ENCODE measurements at places on chromosomes 6 and 20. TPM values are rescaled to one million over a fixed set of nuclear protein-coding genes. Genes with fewer than 3 reads are reported as not detected.

Gene CCN6
- not detected for total RNA-seq

Gene SPATA25
- 1.8 TPM for total RNA-seq

Gene ZSCAN31
- total RNA-seq = 3.6 TPM

Gene HMGCLL1
- total RNA-seq = 0.24 TPM

Gene ARHGAP18
- 2.0 TPM for total RNA-seq

Gene ABRACL
- 123 TPM for total RNA-seq

DNA sequence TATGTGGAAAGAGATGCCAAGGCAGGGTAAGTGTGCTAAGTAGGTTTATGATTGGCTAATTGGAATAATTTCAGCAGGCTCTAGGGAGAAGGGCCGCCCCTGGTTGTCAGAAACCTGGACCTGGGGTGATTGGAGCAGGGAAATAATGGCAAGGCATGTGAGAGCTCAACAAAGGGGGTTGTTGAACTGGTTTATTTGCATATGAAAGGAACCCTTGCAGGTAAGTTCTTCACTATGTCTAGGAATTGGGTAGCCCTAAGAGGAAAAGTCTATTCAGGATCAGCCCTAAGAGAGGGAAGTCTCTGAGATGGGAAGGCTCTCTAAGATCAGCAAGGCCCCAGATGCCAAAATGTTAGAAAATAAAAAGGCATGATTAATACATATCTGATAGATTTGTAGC is 175.4 kb upstream of the PRND start:
- peak; percentile 64 for DNase-seq

DNA sequence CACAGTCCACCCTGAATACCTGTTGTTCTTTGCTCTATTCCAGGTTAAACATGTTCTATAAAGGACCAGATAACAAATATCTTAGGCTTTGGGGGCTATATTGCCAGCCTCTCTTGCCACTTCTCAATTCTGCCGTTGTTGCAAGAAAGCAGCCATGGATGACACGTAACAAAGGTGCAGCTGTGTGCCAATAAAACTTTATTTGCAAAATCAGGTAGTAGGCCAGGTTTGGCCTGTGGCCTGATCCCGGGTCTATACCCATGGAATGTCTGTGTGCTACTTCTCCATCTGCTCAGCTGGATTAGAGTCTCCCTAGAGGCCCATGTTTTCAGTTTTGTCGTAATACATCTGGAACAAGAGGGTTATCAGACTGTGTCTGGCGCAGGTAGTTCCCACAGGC is 175.3 kb upstream of the KCNG1 start:
- DNase-seq = no peak

DNA sequence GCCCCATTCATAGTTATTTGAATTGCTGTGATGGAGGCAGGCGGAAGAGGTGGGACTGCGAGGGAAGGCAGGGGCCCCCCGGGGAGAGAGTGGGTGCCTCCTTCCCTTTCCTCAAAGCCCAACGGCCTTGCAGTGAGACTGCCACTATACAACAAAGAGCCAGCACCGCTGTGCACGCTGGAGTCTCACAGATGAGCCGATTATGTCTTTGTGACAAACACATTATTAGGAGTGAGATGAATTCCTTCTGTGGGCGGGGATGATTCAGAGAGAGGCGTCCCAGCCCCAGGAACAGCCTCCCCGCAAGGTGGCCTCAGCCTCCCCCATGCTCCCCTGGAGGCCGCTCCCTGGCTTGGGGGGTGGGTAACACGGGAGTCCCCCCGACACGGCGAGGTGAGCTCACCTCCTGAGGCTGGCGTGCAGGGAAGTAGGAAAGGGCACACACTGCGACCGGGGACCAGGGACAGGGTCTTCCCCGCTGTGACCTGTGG is 26.7 kb downstream of the NTSR1 start:
- DNase-seq = no peak

- DNase-seq = no peak
These were observed 6.9 kb downstream of the RPL10A start for GRCh38 chr6:35474942-35475570.

- DNase-seq = no peak
These were observed 149.9 kb downstream of the RPS12 start for GRCh38 chr6:132964101-132964867.

DNA sequence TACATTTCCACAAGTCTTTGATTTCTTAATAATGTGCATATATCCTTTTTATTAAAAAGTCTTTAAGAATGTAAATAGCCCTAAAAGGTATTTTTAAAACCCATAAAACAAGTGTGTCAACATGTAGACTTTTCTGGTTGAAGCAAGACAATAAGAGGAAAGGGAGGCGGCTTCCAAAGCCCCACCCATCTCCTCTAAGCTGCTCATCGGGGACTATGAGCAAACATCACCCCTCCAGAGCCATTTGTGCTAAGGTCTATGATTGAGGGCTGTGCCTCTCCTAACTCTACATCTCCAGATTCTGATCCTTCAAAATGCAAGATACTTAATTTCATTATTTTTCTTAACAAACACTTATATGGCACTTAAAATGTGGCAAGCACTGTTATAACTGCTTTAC is 2.5 kb upstream of the NAA20 start:
- no peak for DNase-seq

DNA sequence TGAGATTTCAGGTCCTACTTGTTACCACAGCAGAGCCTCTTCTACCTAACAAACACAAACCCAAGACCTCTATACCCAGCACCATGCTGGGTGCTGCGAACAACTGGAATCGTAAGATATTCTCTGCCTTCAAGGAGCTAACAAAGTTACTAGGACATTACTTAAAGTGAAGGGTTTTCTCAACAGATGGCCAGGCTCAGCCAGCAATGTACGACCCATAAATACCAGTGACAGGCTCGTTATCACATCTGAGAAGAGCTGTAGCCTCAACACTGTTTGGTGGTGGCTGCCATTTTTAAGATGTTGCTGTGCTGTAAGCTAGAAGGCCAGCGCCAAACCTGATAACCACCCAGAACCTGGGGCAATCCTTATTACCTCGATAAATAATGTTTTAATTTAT is 406.5 kb downstream of the KIF16B start:
- no peak for DNase-seq

DNA sequence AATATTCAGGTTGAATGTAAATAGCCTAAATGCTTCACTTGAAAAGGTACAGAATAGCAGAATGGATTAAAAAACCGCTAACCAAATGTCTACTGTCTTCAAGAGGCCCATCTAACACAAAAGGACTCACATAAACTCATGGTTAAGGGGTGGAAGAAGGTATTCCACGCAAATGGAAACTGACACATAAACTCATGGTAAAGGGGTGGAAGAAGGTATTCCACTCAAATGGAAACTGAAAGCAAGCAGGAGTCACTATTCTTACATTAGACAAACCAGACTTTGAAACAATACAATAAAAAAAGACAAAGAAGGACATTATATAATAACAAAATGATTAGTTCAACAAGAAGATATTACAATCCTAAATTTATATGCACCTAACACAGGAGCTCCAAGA is 38.3 kb upstream of the PKIB start:
- no peak for DNase-seq

- DNase-seq = no peak
These were observed 942.1 kb upstream of the EPHA7 start for GRCh38 chr6:94361304-94362060.

- DNase-seq = no peak
These were observed 66.8 kb downstream of the ARHGAP18 start for GRCh38 chr6:129643176-129643575.

Data from H9 (cell line).